ENCODE measurements at places on chromosomes 11 and 22.
A peak's percentile ranks its signal among the peaks of the same experiment; 100 is the strongest.

GRCh38 chr22:32536352-32536751 lies 61.7 kb downstream of the FBXO7 start:
- no peak for DNase-seq

- DNase-seq, result no peak
These were observed 630.4 kb downstream of the OPCML start for GRCh38 chr11:132901638-132902471.

- DNase-seq, result peak; percentile 52
These were observed 6.3 kb downstream of the FXYD2 start for GRCh38 chr11:117818041-117818873.

DNA sequence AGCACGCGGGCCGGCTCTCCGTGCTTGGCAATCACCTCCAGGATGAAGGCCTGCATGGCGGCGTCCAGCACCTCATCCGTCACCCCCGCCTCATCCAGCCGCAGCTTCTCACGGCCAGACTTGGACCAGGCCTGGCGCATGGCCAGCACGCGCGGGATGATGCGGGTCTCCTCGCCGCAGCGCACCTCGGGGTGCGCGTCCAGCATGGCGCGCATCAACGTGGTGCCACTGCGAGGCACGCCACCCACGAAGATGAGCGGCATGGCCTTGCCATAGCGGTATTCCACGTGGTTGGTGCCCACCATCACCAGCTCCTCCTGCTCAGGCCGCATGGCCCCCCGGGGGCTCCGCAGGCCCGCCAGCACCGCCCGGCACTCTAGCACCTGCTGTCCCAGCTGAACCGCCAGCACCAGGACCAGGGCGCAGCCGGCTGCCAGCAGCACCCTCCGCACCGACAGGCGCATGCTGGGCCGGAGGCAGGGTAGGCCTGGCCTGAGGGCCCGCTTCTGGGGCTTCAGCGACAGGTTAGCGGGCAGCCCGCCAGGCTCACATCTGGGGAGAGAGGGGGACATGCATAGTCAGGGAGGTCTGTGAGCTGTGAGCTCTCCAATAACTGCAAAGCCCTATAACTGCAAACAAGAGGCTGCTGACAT lies 29.0 kb upstream of the TFIP11 start:
- DNase-seq, result no peak

DNA sequence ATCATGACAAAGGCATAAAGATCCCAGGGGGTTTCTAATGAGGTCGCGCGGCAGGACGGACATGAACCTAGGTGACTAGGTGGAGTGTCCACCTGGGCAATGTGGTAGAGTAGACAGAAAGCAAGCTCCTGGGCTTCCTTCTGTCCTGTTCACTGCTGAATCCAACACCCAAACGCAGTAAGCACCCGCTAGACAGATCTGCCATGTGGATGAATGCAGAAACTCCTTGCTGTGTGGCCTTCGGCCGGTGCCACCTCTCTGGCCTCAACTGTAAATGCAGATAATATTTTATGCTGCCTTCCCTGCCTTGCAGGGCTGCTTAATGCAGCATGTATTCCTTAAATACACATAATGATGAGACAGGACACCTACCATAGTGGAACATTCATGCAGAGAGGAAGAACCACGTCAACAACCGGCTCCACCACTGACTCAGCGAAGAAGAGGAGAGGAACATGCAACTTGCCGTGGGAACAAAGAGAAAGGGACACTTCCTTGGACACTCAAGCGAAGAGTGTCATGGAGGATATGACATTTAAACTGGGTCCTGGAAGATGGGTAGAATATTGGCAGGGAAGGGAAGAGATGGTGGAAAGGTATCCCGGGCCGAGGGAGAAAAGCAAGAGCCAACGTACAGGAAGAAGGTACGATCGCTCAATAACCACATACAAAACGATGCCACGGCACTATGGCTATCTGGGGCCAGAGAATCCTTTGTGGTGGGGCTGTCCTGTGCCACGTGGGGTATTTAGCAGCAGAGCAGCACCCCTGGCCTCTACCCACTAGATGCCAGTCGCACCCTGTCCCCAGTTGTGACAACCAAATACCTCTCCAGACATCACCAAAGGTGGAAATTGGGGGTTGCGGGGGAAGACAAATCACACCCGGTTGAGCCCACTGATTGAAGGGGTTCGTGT lies 30.8 kb downstream of the MYH9 start:
- DNase-seq, result no peak

- no peak for DNase-seq
These were observed 181.3 kb downstream of the METTL15 start for GRCh38 chr11:28289444-28289843.

DNA sequence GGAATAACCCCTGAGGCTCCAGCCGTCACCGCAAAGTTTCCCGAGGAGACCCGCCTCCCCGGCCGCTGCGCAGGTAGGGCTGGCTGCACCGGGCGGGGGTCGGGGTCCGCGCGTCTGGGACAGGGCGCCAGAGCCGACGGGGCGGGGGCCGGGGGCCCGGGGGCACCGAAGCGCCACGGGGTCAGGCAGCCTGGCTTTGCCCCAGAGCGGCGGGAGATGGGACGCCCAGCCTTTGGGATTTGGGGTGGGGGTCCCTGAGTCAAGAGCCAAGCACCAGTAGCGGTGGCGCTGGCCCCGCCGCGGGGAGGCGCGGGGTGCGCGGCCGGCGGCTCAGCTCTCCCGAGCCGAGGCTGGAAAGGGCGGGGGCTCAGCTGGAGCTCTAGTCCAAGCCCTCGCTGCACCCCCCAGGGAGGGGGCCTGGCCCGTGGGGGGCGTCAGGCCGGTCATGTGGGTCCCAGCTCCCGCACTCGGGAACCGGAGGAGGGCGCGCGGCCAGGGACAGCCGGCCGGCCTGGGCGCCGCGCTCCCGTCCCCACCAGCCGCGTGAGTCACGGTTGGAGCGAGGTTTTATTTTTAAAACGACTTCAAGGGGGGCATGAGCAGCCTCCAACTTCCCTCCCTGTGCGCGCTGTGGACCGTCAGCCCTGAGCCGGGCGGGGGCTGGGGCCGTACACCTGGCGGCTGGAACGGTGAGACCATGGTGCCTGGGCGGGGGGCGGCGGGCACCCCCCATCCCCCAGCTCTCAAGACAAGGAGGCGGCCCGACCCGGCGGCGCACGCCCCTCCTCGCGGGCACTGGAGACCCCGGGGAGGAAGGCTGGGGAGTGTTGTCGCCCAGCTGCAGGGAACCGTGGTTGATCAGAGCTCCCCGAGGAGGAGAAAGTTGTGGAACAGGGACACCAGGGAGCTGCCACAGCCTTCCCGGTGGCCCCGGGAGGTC lies 626 bp downstream of the FLRT1 start:
- DNase-seq, result no peak

DNA sequence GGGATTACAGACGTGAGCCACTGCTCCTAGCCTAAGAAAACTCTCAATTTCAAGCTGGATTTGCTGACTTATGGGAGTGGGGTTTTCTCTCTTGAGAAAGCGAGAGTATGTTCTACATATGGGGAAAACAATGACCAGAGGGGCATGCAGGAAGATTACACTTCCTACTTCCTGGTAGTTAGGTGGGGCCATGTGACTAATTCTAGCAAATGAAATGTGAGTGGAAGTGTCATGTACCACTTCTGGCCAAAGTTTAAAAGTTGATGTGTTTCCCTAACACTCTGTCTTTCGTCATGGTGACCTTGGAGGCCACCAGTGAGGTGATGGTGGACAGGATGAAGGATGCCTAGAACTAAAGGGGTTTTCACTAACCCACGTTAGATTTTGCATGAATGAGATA lies 50.5 kb downstream of the PARVG start:
- no peak for DNase-seq

DNA sequence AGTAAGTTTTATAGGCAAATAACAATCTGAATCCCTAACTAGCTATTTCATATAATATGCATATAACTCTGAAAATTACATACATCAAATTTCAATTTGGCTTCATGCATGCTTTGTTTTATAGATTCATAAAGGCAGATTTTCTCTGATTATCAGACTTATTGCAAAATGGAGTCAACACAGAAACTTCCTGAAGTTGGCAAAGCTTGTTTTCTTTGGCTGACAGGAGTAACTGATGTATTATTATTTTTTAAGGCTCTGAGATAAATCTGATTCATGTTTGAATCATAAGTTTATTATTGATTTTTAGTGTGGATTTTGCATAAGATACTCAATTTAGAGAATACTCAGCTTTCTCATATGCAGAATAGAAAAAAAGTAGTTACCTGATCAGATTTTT lies 356.3 kb upstream of the CCDC90B start:
- DNase-seq, result no peak

DNA sequence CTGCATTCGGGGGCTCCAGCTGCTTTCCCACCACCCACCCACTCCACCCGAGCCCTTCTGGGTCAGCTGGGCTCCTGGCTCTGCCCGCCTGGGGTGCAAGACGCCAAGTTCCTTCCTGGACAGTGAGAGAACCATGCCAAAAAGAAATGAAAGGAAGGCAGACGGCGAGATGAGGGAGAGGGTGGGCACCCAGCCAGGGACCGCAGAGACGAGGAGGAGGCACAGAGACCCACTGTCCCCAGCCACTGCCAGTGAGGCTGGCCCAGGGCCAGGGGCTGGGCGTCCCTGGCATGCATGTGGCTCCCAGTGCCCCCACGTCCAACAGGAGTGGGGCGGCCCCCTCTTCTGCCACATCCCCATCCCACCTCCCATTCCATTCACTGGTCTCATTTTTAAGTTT lies 10.8 kb upstream of the CD81 start:
- DNase-seq, result no peak

DNA sequence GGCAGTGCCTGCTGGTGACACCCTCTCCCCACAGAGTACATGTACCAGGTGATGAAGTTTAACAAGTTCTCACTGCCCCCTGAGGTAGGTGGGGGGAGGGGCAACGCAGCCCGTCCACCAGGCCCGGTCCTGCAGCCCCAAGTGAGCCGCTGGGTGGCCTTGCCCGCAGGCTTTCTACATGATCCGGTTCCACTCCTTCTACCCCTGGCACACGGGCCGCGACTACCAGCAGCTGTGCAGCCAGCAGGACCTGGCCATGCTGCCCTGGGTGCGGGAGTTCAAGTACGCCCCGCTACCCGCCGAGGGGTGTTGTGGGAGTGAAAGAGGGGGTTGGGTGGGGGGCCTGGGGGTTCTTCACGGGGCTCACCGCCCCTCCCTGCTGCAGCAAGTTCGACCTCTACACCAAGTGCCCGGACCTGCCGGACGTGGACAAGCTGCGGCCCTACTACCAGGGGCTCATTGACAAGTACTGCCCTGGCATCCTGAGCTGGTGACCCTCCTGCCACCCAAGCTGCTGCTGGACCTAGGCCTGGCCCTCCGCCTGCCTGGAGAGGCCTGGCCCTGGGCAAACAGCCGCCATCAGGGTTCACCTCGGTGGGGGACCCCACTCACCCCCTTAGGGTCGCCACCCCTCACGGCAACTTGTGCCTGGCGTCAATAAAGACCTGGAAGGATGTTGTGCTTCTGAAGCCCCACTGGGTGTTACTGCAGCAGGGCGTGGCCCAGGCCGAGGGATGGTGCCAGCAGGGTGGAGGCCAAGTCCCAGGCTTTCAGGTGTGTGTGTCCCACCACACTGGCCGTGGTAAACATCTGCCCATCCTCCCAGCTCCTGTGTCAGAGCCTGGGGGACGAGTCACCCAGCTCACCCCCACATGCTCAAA lies 2.9 kb downstream of the MIOX start:
- no peak for DNase-seq

- DNase-seq, result no peak
These were observed 12.6 kb upstream of the COX8A start for GRCh38 chr11:63961608-63962412.

GRCh38 chr22:29269230-29269604 lies 1.1 kb downstream of the EWSR1 start:
- DNase-seq, result no peak

DNA sequence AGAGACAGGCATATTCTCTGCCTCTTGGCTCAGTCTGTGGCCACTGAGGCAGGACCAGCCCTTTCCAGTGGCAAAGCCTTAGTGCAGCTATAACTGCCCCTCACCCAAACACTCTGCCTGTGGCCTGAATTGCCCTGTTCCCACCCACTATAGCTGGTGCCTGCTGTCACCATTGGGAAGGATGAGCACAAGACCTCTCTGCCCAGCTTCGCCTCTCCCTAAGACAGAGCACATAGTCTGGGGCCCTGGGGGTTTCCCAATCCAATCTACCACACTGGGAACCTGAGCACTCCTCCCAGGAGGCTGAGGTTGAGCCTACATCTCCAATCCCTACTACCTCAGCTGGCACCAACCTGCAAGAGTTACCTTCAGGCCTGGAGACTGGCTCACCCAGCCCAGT lies 670.4 kb downstream of the JRKL start:
- DNase-seq, result no peak

- DNase-seq, result no peak
These were observed 12.6 kb downstream of the OMP start for GRCh38 chr11:77115181-77115611.

GRCh38 chr11:46216765-46217089 lies 60.7 kb upstream of the CREB3L1 start:
- DNase-seq, result no peak

GRCh38 chr11:128473636-128474035 lies 113.7 kb downstream of the ETS1 start:
- no peak for DNase-seq

DNA sequence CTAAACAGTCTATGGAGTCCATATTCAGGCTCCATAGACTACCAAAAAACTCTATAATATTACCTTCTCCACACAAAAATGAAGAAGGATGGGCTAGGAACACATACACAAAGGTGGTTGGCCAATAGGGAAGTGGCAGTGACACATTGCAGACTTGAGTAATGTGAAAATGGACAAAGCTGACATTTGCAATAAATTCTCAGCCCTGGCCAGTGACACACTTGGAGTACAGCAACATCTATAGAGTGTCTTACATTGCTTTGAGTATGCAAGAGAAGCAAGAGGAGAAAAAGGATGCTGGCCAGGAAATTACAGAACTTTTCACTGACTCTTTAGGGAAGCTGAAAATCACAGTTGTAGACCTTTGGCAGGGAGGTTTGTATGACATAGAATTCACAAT lies 7.3 kb upstream of the OR52W1 start:
- no peak for DNase-seq

DNA sequence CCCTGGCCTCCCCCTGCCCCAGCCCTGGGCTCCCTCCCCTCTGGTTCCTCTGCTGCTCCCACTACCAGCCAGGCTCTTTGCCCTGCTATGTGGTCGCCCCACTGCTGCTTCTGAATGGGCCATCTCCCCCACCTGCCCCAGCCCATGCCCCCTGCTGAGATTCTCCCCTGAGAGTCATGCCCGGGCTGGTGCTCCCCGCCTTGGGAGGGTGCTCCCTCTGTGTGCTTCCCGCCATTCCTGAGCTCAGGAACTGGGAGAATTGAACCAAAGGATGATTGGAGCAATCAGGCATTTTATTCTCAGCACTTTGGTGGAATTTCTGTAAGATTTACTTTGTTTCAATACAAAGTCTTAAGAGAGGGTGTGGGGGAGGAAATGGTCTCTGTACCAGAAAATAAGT lies 6.8 kb downstream of the APOBEC3D start:
- DNase-seq, result no peak
